Aortic smooth muscle cell (primary cell): ENCODE measurements at places on chromosomes 13 and 19. TPM values are rescaled to one million over a fixed set of nuclear protein-coding genes. Genes with fewer than 3 reads are reported as not detected.

SULT2B1 gene
- total RNA-seq: not detected in 2 replicates

IPO5 gene
- total RNA-seq: 176 and 213 TPM in 2 replicates

VAV1 gene
- total RNA-seq: not detected in 2 replicates

ZNF431 gene
- 2.8 and 4.9 TPM in 2 replicates for total RNA-seq

IGFL2 gene
- not detected in 2 replicates for total RNA-seq
